Panc1 (cell line): ENCODE measurements at places on chromosomes 2 and 18.

DNA sequence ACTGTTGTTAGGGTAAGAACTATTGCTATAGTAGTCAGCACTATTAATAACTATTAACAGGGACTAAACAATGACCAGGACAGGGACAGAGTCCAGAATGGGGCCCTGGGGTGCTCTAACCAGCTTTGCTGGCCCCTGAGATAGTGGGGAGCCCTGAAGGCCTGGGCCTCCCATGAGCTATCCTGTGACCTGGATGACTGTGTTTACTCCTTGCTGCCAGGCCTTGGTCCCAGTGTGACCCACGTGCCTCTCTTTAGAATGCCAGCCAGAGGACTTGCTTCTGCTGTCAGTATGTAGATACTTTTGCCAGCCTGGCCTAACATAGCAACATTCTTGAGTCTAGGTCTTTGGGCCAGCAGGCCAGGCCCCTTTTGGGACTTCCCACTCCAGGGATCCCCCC lies 11.4 kb downstream of the CDK5R2 start:
- DNase-seq = no peak

DNA sequence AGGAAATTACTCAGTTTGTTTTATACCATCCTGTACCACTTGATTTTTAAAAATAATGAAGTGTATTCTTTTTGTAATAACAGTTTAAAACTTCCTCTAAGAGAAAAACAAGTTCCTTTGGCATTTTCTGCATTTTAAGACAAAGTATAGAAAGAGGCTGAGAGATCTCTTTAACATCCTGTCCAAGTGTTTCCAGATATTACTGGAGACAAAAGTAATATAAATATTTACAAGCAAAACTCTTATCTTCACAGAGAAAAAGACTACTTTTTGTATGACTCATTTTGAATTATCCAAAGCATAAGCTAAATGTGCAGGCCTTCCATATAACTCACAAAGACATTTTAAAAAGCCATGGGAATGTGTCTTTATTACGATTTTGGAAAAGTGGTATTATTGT lies 221.1 kb downstream of the RDH14 start:
- no peak for DNase-seq

DNA sequence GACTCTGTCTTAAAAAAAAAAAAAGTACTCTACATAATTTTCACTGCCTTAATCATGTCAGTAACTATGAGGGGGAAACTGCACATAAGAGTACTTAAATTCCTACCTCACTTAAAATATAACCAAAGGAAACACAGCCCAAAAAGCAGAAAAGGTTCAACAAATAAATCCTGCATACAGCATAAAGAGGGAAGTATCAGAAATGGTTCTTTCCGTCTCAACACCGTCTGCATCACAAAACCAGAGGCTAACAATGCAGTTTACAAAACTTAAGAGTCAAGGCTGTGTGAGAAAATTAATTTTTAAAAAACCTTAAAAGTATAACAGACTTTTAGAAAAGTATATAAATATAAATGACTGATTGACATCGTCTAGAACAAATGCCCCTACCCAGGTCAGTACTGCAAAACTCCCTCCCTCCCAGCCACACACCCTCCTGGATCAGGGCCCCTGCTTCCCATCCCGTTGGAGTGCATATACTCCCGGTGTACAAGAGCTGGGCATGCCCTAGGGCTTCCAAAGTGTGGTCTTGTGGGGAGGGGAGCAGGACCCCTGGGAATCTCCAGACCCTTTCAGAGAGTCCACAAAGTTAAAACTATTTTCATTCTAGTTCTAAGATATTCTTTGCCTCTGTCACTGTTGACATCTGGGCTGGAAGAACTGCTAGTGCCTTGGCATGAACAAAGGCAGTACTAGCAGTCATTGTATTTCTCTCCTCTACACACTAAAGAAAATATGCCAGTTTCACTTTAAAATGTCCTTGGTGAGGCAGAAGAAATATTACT lies 67.0 kb upstream of the SERTAD2 start:
- no peak for DNase-seq

GRCh38 chr2:128288781-128289180 lies 29.9 kb downstream of the HS6ST1 start:
- no peak for DNase-seq

GRCh38 chr2:231241755-231242507 lies 43.5 kb downstream of the ARMC9 start:
- DNase-seq = no peak

DNA sequence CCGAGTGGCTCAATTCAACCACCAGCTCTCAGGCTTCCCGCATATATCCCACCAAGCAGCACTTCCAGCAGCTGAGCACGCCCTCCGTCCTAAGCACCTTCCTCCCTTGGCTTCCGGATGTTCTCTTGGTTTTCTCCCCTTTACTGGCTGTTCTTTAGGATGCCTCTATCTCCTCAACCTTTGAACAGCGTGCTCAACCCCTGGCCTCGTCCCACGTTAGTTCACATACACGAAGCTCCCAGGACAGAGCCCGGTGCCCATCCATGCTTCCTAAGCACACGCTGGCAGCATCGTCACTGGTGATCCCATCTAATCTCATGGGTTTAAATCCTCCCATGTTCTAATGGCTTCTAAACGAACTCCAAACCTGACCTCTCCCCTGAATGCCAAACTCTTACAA lies 3.7 kb downstream of the CYS1 start:
- no peak for DNase-seq

GRCh38 chr2:119028327-119029174 lies 86.6 kb downstream of the MARCO start:
- peak; percentile 17 for DNase-seq

DNA sequence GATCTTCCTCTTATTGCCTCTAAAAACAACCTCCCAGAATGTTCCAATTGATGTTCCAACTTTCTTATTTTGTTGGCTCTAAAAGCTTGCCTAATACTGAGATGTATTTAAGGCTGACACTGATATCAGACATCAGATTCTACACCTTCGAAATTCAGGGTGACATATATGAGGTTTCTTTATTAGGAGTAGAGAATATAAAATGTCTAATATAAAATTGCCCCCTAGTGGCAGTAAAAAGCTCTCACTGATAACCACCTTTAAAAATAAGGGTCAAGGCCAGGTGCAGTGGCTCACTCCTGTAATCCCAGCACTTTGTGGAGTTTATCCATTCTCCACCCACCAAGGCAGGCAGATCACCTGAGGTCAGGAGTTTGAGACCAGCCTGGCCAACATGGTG lies 789.7 kb upstream of the SLC39A10 start:
- DNase-seq = no peak

DNA sequence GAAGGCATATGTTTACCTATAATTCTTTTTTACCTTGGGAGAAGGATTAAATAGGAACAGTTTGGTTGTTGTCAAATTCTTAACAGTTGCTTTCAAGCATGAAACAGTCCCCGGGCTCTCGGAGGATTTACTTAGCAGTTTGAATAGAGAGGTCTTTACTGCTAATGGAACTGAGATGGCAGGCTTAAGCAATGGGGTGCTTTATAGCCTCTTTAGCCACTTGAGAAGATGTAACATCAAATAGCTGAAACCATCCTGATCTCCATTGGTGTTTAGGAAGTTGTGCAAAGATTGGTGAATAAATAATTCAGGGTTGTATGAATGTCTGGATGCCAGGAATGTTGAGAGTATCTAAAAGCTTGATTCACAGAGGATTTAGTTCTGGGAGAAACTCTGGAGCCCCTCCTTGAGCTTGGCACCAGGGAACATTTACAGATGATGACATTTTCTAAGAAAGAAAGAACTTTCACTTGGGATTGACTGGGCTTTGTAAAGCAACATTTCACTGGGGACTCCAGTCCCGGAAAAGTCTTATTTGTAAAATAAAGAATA lies 51.9 kb downstream of the PTPRM start:
- DNase-seq = no peak

GRCh38 chr18:58143386-58143785 lies 99.4 kb downstream of the NEDD4L start:
- no peak for DNase-seq

GRCh38 chr2:241366678-241367077 lies 10.6 kb downstream of the FARP2 start:
- DNase-seq = no peak

GRCh38 chr2:208890486-208890885 lies 483.9 kb downstream of the PTH2R start:
- DNase-seq = no peak

DNA sequence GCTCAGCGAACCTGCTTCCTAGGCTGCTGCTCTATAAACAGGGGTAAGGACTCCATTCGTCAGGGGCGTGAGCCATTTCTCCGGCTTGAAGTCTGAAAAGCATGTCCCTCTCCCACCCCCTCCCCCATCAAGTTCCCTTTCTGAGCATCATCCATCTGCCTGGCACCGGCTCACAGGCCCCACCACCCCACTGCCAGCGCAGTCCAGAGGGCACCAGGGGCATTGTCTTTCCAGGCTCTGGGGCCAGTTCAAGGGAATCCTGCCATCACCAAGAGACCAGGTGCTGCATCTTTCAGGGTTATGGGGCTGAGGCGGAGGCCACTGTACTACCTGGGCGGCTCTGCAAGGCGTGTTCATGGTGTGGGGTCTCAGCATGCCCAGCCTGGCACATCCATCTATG lies 64.7 kb upstream of the EDAR start:
- no peak for DNase-seq

GRCh38 chr2:146143971-146144370 lies 1624.1 kb upstream of the ZEB2 start:
- DNase-seq = no peak

GRCh38 chr18:48777026-48777743 lies 173.6 kb downstream of the SMAD7 start:
- DNase-seq = no peak

DNA sequence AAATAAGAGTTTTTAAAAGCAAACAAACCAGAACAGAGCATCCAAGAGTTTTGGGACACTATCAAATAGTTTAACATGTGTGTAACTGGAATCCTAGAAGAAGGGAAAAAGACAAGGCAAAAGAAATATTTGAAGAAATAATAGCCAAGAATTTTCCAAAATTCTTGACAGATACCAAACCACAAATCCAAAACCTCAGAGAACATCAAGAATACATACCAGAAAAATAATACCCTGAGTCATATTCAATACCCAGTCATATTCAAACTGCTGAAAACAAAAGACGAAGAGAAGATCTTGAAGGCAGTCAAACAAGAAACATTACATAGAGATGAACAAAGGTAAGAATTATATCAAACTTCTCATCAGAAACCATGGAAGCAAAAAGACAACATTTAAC lies 22.9 kb downstream of the INO80C start:
- DNase-seq = no peak

DNA sequence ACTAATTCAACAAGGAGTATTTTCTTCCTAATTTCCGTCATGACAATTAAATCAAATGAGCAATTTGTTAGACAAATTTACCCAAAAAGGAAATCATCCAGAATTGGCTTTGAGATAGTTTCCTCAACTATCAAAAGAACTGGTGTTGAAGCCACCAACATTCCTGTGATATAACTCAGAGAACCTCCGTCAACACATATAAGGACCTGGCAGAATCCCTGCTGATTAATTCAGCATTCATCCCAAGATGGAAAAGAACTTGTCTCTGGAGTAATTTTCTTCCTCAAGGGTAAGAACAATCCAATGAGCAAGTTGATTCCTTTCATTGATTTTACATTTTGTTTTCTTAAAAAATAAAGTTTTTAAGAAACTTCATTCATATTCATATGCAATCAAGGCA lies 62.0 kb downstream of the MBD2 start:
- DNase-seq = no peak

GRCh38 chr2:105100046-105100840 lies 62.4 kb downstream of the MRPS9 start:
- DNase-seq = no peak

- DNase-seq = no peak
Observed at GRCh38 chr18:77851802-77852201, 602.2 kb downstream of the GALR1 start.

DNA sequence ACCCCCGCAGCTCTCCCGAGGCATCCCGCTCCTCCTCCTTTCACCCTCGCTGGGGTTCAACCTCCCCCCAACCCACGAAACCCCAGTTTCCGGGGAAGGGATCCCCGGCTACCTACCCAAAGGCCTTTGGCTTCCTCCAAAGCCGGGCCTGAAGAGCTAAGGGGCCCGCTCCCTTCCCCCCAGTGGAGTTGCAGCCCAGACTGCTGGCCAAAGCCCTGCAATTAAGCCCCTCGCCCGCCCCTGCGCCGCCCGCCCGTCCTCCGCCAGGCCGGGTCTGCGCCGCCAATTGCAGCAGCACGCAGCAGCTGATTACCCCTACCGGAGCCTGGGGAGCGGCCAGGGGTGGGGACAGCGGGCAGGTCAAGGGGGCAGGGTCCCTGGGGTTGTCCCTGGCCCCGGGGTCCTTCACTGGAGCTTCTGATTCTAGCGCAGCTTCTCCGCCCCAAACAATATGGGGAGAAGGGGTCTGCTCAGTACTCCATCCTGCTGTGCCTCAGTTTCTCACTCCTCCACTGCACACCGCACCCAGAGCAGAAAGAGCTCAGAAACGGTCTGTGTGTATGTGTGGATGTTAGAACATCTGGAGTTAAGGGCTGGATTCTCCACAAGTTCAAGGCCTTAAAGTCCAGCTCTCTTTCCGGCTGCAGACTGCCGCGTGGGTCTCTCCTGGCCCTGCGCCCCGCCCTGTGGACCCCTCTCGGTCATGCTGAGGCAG lies 16.9 kb downstream of the WNT10A start:
- DNase-seq = no peak

GRCh38 chr2:21438949-21439348 lies 315.2 kb downstream of the TDRD15 start:
- no peak for DNase-seq

DNA sequence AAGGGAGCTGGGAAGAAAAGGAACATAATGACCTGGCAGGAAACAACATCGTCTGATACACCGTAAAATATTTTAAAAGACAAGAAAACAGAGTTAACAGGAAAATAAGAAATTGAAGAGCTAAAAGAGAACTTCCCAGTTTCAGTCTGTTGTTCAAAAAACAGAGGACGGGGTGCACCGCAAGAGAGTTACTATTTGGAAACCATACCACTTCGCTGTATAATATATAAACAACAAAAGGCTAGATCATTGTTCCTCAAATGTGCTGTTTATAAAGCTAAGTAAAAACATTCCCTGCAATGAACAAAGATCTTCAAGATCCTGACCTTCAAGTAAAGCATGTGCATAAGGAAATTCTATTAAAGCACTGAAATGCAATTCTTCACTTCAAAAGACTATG lies 2.1 kb downstream of the PPP3R1 start:
- DNase-seq = no peak

- no peak for DNase-seq
Observed at GRCh38 chr2:151637271-151637781, 97.0 kb downstream of the NEB start.

DNA sequence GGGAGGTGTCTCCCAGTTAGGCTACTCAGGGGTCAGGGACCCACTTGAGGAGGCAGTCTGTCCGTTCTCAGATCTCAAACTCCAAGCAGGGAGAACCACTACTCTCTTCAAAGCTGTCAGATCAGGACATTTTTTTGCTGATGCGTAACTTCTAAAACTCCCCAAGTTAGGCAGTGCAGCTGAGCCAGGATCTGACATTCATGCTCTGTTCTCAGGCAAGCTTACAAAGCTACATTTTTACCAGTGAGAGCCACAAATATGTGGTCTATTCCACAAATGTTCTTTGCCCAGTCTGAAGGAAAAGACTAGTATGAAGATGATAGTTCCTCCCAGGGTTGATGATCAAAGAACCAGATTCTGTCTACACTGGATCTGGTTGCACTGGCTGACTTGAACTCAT lies 184.1 kb downstream of the MTCL1 start:
- no peak for DNase-seq
